ENCODE measurements at places on chromosomes 3 and 15.
A peak's percentile ranks its signal among the peaks of the same experiment; 100 is the strongest.

- no peak for DNase-seq
Measured at GRCh38 chr3:194312743-194313281, 38.3 kb downstream of the CPN2 start.

DNA sequence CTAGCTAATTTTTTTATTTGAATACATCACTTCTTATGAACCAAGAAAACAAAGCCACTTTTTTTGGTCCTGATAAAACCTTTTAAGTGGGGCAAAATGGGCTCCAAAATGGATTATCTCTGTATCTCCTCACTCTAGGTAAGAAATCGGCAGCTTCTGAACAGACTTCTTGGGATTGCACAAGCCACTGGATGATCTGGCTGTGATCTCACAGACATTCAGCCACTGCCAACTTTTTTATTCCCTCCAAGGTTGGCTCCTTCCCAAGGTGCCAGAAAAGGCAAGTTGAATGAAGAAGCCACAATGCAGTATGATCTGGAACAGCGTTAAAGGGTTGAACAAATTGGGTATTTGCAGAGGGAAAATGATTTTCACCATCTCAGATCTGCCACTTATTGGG is 73.2 kb downstream of the PRICKLE2 start:
- no peak for DNase-seq

- DNase-seq, result no peak
Measured at GRCh38 chr15:99073008-99073717, 31.7 kb upstream of the SYNM start.

GRCh38 chr3:188759336-188760005 is 412.3 kb upstream of the TPRG1 start:
- DNase-seq, result peak; percentile 48

- DNase-seq, result no peak
Measured at GRCh38 chr3:136120373-136121348, 75.5 kb downstream of the MSL2 start.

DNA sequence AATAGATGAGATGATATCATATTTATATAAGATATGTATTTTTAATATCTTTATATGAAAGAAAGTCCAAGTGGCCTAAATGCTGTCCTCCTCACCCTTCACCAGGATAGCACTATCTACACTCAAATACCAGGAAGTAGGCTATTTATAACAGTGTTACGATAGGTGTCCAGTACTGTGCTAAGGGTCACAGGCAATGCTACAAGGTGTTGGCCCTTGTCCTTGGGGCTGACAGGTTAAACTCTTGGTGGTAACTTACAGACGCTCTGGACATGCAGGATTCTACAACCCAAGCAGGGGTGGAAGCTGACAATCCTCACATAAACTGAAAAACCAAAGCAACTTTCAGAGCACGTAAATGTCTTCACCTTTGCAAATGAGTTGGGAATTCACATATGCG is 22.3 kb downstream of the NCEH1 start:
- no peak for DNase-seq

GRCh38 chr3:59820352-59820934 is 770.6 kb upstream of the CFAP20DC start:
- DNase-seq, result no peak

Data from inflammatory macrophage (primary cell).